ENCODE measurements at places on chromosomes 5 and 9.

GRCh38 chr5:150632305-150633160 is 7.9 kb upstream of the SYNPO start:
- DNase-seq: no peak

GRCh38 chr5:179793468-179794139 is at the start of gene LTC4S:
Gene LTC4S (plus strand): TSS chr5:179793986. CDS start chr5:179794081, 95 bp downstream.
- DNase-seq: peak; percentile 93

DNA sequence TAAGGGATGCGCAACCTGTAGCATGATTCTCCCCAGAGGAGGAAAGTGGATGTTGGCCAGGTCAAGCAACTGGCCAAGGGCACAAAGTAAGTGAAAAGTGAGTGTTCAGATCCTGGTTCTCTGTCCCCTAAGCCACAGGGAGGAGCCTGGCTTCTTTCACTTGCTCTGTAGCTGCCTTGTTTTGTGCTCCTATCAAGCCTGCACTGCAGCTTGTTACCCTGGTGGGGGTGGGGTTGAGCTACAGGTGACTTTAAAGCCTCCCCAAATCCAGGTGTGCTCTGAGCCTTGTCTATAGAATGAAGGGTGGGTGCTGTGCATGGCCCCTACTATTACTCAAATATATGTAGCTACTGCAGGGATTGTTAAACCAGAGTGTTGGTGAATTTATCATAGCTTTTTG is 32.9 kb downstream of the RALGPS1 start:
- DNase-seq: no peak

GRCh38 chr5:114249823-114250222 is 112.0 kb upstream of the KCNN2 start:
- DNase-seq: no peak

DNA sequence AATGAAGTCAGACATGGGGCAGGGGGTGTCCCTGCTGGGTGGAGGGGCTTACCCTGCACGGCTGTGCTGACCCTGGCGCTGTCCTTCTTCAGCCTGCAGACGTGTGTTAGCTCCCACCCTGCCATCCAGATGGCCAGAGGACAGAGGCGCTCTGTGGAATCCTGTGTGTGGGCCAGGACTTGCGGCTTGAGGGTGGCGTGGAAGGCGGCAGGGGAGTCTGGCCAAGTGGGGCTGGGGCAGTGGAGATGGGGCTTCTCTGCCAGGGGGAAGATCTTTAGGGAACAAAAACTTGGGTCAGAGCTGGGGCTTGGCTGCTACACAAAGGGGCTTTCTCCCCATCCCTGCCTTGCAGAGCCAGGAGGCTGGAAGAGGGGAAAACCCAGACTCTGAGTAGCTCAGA is 46.5 kb upstream of the SYNPO start:
- peak; percentile 42 for DNase-seq

GRCh38 chr9:135976531-135976930 is 15.4 kb upstream of the UBAC1 start:
- DNase-seq: no peak

DNA sequence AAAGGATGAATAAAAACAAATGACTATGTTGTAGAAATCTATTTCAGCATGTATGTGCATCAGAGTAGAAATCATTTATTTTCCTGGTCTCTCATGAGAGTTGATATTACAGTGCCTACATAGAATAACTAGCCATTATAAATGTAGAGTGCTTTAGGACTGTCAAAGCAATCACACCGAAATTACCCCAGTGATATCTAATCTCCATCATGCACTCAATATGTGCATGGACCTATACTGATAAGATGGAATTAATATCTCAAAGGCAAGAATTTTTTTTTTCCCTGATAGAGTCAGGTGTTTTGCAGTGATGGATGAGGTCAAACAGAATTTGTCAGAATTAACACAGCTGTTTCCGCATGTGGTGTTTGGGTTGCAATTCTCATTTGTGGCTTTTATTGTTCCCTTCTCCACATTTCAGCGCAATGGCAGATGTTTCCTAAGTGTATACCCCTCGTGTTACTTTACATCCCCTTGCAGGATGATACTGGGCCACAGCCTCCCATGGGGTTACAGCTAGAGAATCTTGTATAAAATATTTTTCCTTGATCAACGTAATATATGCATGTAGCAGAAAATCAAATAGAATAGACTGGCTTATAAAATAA is 298.8 kb downstream of the RASEF start:
- DNase-seq: no peak
